ENCODE measurements at places on chromosomes 2 and 18. TPM values are rescaled to one million over a fixed set of nuclear protein-coding genes. Genes with fewer than 3 reads are reported as not detected.
A peak's percentile ranks its signal among the peaks of the same experiment; 100 is the strongest.

DNA sequence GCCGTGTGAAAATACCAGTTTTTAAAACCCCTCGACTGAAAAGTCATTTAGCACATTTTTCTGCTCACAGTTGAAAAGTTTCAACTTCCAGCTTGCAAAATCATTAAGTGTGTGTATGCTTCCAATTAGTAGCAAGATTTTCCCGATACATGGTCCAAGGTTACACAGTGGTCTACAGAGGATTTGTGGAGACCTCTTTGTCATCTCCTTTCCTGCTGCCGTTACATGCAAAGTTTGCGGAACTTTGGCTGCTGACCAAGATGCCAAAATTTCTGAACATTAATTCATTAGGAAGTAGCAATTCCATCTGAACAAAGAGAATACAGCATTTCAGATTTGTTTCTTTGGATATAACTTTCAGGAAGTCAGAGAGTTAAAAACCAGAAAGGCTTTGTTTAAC is 474.6 kb downstream of the PLCL1 start:
- H3K4me3 ChIP-seq = no peak overlapping the region
- no peaks in the 10 kb centered on the region for H3K36me3 ChIP-seq
- H3K27ac ChIP-seq = no peak overlapping the region
- no peaks in the 10 kb centered on the region for H3K4me1 ChIP-seq

- H3K4me1 ChIP-seq = peaks cover 3% of the 10 kb centered on the region
- no peak overlapping the region for H3K4me3 ChIP-seq
- no peak for DNase-seq
- H3K27ac ChIP-seq = no peak overlapping the region
- no peaks in the 10 kb centered on the region for H3K36me3 ChIP-seq
Observed at GRCh38 chr2:104756118-104756517, 97.8 kb upstream of the POU3F3 start.

Gene VIT
- total RNA-seq = not detected

DNA sequence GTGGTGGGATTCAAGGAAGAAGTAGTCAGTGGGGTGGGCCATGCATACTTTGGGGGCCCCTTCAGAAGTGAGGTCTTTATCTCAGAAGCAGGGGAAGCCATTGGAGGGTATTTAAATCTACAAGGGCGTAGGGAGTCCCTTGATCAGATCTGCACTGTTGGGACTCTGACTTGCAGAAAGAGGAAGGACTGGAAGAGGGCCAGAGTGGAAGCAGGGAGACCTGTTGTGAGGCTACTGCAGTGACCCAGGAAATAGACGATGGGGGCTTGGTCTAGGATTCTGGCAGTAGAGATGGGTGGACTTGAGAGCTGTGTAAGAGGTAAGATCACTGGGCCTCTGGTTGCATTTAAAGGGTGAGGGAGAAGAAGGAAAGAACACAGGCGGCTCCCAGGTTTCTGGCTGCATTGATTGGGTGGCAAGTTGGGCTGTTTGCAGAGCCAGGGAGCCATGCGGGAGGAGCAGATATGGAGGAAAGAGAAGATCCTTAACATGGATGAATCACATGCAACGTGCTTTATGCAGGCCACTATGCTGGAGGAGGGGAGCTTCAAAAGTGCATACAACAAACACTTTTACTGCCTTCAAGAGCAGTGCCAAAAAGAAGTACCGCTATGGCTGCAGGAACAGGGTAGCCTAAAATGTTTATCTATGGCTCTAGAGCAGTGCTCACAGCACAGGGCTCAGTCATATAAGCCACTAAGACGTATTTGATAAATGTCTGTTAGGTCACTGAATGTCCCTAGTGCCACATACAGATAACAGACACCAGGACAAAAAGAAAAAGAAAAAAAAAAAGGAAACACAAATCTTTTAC is 2.3 kb downstream of the SFXN5 start:
- H3K4me3 ChIP-seq = peak overlapping the region; percentile 91
- peaks cover 30% of the 10 kb centered on the region for H3K4me1 ChIP-seq
- H3K36me3 ChIP-seq = peaks cover 4% of the 10 kb centered on the region
- no peak for DNase-seq

GRCh38 chr18:64409511-64409910 is 260.6 kb upstream of the LINC00305 start:
- H3K27ac ChIP-seq = no peak overlapping the region
- no peaks in the 10 kb centered on the region for H3K36me3 ChIP-seq
- DNase-seq = no peak
- H3K4me3 ChIP-seq = no peak overlapping the region

GRCh38 chr2:43419876-43420275 is 176.0 kb downstream of the THADA start:
- peaks cover 40% of the 10 kb centered on the region for H3K4me1 ChIP-seq
- H3K36me3 ChIP-seq = peaks cover 7% of the 10 kb centered on the region
- H3K27me3 ChIP-seq = peaks cover 30% of the 10 kb centered on the region
- no peak for DNase-seq
- peak overlapping the region; percentile 51 for H3K27ac ChIP-seq

Gene DSG2
- 119 TPM for total RNA-seq

GRCh38 chr18:3323900-3324299 is 62.0 kb downstream of the MYL12B start:
- no peaks in the 10 kb centered on the region for H3K36me3 ChIP-seq
- H3K27me3 ChIP-seq = no peaks in the 10 kb centered on the region
- DNase-seq = no peak
- peaks cover 6% of the 10 kb centered on the region for H3K4me1 ChIP-seq
- H3K4me3 ChIP-seq = no peak overlapping the region

Gene METTL5
- total RNA-seq = 42.3 TPM

- no peaks in the 10 kb centered on the region for H3K27me3 ChIP-seq
- no peaks in the 10 kb centered on the region for H3K4me1 ChIP-seq
- H3K36me3 ChIP-seq = no peaks in the 10 kb centered on the region
- no peak overlapping the region for H3K27ac ChIP-seq
- H3K4me3 ChIP-seq = no peak overlapping the region
- DNase-seq = no peak
Observed at GRCh38 chr2:19689646-19690168, 212.1 kb downstream of the TTC32 start.

DNA sequence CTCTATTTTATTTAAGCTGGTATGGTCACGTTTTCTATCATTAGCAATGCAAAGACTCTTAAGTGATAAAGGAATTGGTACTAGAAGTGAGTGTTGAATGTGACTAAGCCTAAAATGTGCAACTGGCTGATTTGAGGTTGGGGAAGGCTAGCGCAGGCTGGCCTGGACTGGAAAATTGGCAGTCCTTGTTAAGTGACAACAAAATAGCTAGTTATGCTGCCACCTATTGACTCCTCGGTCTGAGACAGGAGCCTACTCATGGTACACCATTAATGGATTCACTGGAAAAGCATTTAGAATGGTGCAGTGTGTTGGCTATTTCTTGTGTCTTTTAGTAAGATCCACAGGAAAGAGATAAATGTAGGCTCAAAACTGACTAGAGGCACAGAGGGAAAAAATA is 5.7 kb upstream of the WIPF1 start:
- H3K36me3 ChIP-seq = peaks cover 2% of the 10 kb centered on the region
- no peaks in the 10 kb centered on the region for H3K4me1 ChIP-seq
- no peak overlapping the region for H3K4me3 ChIP-seq
- no peak overlapping the region for H3K27ac ChIP-seq
- H3K27me3 ChIP-seq = no peaks in the 10 kb centered on the region

- H3K27ac ChIP-seq = no peak overlapping the region
- H3K36me3 ChIP-seq = peaks cover 2% of the 10 kb centered on the region
- H3K27me3 ChIP-seq = peaks cover 50% of the 10 kb centered on the region
- no peak overlapping the region for H3K4me3 ChIP-seq
- H3K4me1 ChIP-seq = no peaks in the 10 kb centered on the region
- DNase-seq = no peak
Observed at GRCh38 chr2:236862961-236863728, 222.5 kb upstream of the COPS8 start.

GRCh38 chr2:3114406-3115185 is 263.0 kb downstream of the EIPR1 start:
- DNase-seq = no peak
- no peaks in the 10 kb centered on the region for H3K4me1 ChIP-seq
- H3K36me3 ChIP-seq = no peaks in the 10 kb centered on the region
- no peaks in the 10 kb centered on the region for H3K27me3 ChIP-seq
- no peak overlapping the region for H3K27ac ChIP-seq
- no peak overlapping the region for H3K4me3 ChIP-seq

DNA sequence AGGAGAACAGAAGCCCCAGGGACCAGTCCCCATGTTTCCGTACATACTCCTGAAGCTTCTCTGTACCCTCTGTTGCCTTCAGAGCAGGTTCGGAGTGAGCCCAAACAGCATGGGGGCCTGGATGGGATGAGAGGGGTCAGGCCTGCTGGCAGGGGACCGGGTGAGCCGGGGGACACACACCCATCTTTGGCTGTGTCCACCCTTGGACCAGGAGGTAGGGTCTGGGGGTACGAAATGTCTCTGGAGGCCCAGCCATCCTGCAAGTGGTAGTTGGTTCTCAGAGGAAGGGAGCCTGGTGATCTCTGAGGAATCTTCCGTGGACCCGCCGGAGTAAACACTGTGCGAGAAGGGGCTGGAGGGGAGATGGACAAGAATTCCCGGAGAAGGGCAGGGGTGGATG is 15.3 kb downstream of the FBLN7 start:
- no peak overlapping the region for H3K27ac ChIP-seq
- no peaks in the 10 kb centered on the region for H3K27me3 ChIP-seq
- H3K4me3 ChIP-seq = no peak overlapping the region
- DNase-seq = no peak
- H3K4me1 ChIP-seq = peaks cover 6% of the 10 kb centered on the region

DNA sequence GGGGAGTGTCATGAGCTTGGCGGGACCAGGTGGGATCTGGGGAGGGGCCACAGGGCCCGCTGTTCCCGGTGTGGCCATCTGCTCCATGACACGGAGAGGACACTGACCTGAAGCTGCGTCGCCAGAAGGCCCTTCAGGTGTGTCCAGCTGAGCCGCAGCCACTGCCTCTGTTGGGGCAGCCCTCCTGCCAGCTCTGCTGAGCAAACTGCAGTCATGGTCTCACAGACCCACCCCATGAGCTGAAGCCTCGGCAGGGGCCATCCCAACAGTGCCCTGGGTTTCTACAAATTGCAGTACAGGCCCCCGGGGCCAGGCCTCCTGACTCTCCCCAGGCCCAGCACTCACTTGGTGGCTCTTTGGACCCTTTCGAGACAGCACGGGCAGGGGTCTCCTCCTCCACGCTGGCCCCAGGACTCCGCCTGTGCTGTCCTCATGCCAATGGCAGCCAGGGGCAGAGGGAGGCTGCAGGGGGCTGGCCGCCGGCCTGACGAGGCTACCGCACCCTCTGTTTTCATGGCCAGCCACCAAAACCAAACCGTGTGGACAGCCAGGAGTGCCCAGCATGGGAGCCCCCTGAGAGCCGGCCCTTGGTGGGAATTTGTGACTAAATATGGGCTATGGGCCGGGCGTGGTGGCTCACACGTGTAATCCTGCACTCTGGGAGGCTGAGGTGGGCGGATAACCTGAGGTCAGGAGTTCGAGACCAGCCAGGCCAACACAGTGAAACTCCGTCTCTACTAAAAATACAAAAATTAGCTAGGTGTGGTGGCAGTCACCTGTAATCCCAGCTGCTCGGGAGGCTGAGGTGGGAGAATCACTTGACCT is 175.2 kb upstream of the SALL3 start:
- no peak overlapping the region for H3K27ac ChIP-seq
- DNase-seq = no peak
- no peaks in the 10 kb centered on the region for H3K36me3 ChIP-seq
- H3K27me3 ChIP-seq = peaks cover 8% of the 10 kb centered on the region
- H3K4me1 ChIP-seq = no peaks in the 10 kb centered on the region

DNA sequence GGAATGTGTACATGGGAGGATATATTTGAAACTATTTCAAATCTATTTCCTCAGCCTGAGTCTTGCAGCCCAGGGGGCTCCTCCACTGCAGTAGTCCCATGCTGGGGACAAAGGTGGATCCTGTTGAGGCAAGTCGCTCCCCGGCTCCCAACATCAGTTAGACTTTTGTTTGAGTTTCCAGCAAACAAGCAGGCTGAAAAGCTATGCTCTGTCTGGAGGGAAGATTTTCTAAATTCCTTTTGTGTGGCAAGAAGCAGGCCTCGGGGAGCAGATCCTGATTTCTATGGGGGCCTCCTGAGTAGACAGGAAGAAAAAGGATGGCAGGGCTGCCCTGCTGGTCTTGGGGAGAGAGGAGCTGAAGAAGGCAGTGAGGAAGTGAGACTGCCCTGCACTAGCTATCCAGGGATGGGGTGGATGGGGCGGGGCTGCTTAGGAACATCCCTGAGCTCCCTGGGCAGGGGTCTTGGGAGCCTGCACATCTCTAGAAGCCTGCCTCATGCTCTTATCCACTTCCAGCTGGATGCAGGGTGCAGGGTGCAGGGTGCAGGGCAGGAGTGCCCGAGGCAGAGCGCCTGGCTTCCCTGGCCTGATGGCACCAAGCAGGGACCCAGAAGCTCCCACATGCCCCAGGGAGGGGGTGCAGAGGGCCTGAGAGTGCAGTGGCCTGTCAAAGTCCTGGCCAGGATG is 6.0 kb upstream of the CIB4 start:
- H3K27ac ChIP-seq = no peak overlapping the region
- H3K4me3 ChIP-seq = no peak overlapping the region
- DNase-seq = peak; percentile 3
- H3K4me1 ChIP-seq = peaks cover 3% of the 10 kb centered on the region
- H3K27me3 ChIP-seq = peaks cover 41% of the 10 kb centered on the region

Gene UGT1A8
- total RNA-seq = not detected

Gene D2HGDH
- total RNA-seq = 28.8 TPM

DNA sequence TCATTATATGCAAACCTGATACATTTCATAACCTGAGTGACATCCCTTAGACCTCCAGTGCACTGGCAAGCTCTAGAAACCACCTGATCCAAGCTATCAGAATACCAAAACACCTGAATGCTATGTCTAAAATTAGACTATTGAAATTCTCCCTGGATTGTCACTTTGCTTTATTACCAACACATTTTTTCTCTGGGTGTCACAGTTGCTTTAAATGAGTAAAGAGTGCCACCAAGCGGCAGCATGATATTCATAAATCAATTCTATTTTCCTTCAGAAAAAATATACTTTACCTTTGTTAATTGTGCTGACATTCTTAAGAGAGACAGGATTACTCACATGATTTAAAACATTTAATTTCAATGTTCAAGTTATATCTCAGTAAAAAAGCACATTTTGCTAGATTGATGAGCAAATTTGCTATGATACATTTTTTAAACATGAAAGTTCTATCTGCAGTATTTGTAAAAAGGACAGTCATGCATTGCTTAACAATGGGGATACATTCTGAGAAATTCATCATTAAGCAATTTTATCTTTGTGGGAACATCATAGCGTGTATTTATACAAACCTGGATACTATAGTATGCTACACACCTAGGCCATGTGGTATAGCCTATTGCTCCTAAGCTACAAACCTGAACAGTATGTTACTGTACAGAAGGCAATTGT is 338.4 kb upstream of the SLC39A10 start:
- no peaks in the 10 kb centered on the region for H3K27me3 ChIP-seq
- no peak overlapping the region for H3K4me3 ChIP-seq
- H3K4me1 ChIP-seq = no peaks in the 10 kb centered on the region
- peak; percentile 16 for DNase-seq
- H3K27ac ChIP-seq = no peak overlapping the region

Measured in progenitor cell of endocrine pancreas (in vitro differentiated cells).